ENCODE measurements at places on chromosomes 3 and 15.

- peak; percentile 94 for DNase-seq
Observed at GRCh38 chr3:42804106-42804830, at the start of gene HIGD1A. TSS of gene HIGD1A (minus strand) at chr3:42804490. CDS start at chr3:42794253, 10,237 bp downstream.

DNA sequence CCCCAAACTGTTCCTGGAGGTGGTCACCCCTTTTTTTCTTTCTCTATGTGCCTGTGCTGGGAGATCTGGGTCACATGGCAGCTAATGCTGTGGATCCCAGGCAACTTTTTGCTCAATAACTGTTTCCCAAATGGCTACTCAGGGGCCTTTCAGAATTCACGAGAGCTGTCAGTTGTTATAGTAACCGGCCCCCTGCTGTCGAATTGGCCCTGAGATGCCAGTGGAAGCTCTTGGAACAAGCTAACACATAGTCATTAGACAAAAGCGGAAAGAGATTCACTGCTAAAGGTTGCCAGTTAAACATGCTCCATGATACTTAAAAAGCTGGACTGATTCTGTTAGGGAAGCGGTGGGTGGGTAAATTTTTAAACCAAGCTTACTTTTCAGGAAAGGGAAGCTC, 144.1 kb downstream of the FEZF2 start:
- DNase-seq: no peak

- no peak for DNase-seq
Observed at GRCh38 chr3:8914491-8914890, 48.8 kb downstream of the RAD18 start.

DNA sequence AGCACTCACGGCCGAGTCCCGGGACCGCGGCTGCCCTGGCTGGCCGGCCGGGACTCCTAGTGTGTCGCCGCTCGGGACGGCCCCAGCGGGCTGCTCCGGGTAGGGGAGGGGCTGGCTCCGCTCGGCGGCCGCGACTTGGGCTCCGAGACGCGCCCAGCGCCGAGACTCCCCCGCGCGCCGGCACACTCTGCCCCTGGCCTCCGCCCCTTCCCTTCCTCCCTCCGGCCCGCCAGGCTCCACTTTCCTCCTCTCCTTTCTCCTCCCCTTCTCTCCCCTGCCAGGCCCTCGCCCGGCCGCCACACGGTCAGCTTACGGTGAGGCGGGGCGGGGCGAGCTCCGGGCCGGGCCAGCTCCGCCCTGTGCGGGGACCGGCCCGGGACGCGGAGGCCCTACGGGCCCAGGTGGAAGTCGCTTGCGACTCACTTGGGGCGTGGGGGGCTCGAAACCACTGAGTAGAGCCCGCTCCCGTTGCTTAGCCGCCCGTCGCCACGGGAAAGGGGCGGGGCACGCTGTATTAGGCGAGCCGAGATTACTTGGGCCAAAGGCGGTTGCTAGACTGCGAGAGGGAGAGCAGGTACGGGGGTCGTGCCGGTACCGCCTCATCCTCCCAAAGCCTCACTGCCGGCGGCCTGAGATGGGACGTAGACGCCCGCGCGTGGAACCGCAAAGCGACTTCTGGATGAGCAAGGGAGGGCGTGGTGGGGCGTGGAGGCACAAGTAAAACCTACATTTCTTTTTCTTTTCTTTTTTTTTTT, at the start of gene ITGB5:
ITGB5 (minus strand) TSS at position 189 of the 755 bp plus-strand sequence. CDS start 365 bp downstream, outside the sequence.
- DNase-seq: peak; percentile 12

DNA sequence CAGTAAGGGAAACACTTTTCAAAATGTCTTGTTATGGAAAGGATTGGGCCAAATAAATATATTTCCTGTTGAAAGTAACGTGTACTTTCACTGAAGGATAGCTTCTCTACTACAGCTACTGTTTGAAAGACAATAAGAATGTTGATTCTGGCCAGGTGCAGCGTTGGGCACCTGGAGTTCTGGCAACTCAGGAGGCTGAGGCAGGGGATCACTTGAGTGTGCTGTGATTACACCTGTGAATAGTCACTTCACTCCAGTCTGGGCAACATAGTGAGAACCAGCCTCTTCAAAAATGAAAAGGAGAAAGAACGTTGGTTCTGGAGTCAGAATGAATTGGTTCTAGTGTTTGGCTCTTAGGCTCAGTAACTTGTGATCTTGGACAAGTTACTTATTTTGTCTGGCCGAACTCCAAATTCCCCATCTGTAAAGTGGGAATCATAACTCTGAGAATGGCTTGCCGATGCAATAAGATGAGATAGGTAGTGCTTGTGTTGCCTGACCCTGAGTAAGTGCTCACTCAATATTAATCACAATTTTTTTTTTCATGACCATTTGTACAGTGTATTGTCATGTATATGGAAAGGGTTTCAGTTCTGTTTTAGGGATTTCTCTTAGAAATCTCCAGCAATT, 310.8 kb downstream of the PTPRG start:
- DNase-seq: no peak

- no peak for DNase-seq
Observed at GRCh38 chr15:84818261-84819131, 1.3 kb downstream of the ALPK3 start.

DNA sequence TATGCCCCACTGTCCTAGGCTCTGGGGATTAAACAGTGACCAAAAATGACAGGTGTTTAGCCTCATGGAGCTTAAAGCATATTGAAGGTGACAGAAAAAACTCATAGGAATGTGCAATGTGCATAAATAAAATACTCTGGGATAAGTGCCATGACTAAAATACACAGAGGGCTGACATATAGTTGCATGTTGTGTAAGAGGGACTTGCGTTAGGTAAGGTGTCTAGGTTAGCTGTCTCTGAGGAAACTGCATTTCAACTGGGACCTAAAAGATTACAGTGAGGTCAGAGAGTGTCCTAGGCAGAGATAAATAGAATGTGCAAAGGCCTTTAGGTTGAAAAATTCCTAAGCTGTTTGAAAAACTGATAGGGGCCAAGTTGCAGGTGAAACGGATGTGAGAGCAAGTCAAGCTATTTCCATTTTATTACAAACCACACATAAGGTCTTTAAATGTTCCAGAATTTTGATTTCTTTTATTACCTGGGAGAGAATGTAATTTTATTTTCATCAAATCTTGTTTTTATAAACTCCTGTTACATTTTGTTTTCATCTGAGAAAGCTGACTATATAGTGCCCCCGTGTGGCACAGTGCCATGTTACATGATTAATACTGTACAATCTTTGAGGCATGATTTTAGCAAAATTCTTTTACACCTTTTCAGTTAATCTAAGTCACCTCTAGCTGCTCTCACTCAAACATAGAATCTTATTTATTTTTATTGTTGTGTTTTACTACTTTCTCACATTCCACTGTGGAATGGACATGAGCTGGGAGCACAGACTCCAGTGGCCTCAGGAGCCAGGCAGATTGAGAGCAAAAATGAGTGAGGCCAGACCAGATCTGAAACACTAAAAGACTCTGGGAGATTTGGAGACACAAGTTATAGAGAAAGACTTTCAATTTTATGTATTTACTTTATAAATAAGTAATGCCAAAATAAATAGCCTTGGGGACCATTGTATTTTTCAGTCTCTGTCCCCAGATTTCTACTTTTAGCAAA, 259.6 kb upstream of the ZNF717 start:
- DNase-seq: peak; percentile 3

GRCh38 chr3:64647825-64648224, 40.0 kb downstream of the ADAMTS9 start:
- DNase-seq: no peak

DNA sequence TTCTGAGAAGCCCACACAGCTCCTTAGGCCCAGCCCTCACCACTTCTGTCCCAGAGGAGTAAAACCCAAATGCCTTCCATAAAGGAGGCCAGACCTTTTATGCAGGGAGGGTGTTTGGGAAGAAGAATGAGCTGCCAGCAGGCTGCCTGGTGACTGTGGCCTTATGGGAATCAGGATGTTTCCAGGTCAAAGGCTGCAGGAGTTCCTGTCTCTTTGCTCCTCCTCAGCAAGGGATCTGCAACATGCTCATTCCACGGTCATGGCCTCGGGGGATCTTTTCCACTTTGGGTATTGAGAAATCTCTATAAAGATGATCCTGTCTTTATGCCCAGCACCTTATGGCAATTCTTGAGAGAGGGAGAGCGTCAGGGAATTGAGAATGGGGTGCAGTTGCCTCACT, 25.2 kb upstream of the MAGEF1 start:
- DNase-seq: no peak

- no peak for DNase-seq
Observed at GRCh38 chr15:57320631-57321220, 55.6 kb upstream of the CGNL1 start.

DNA sequence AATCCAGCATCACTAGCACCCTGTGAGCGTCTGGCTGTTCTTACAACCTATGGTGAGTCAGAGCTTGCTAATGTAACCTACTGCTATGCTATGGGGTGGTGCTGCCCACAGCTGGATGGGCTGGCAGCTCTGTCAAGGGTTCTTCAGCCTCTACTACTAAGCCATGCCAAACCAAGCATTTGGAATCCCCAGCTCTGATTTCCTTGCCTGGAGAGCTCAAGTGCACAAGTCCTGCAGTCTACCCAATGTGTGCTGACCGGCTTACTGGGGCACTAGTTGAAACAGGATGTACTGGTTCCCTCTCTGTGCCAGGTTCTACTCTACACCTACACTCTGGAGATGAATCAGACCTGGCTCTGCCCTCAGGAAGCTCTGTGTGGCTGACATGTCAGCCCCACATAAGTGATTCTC, 4.2 kb downstream of the TEX264 start:
- no peak for DNase-seq

GRCh38 chr3:61808526-61808925, 247.2 kb downstream of the PTPRG start:
- no peak for DNase-seq

DNA sequence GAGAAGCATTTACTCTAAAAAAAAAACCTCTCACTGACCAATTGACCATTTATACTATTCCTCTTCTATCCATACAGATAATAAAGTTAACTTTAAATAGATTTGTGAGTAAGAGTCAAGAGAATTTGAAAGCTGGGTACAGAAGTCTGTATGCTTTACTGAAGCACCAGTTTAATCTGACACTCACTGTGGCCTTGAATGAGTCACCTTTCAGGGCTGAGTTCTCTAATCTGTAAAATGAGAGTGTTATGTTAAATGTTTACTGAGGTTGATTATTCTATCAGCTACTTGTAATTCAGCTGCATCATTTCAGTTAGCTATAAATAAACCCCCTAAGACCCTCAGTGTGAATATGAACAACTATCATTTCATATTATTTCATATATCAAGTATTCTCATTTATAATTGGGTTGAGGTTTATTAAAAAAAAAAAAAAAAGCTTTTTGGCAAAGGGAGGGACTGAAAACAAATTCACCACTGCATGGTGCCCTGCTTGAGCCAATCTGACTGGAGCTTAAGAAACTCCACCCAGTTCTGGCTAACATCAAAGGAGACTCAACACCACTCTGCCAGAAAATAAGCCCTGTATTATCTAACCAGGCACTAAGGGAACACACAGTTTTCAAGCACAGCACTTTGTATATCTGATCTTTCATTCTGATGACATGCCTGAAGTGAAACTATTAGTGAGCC, 2.8 kb downstream of the MAP4 start:
- no peak for DNase-seq

DNA sequence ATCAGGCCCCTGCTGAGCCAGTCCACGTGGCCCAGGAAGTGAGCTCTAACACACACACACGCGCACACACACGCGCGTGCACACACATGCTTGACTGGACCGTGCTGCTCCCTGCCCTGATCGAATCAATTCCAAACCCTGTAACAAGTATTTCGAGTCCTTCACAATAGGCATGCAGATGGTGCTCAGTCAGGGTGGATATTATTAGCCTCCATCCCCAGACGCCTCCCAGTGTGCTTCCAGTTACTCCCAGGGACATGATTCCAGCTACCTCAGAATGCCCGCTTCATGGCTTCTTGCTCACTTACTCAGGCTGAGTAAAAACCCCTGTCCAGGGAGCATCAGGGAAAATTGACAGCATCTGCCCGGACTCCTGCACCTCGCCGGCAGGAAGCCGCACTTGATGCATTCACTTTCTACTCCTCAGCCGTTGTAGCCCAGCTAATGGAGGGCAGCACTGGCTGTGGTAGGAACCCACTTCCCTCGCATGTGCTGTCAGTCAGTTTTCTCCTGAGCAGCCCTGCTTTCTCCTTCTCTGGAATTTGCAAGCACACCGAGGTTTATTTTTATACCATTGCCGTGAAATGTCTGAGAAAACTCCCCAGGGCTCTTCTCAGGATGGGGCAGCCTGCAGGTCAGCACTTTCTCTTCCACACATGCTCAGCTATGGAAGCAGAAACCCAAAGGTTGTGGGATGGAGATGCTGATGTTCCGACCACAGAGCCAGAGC, 126.1 kb upstream of the ABHD17C start:
- no peak for DNase-seq

DNA sequence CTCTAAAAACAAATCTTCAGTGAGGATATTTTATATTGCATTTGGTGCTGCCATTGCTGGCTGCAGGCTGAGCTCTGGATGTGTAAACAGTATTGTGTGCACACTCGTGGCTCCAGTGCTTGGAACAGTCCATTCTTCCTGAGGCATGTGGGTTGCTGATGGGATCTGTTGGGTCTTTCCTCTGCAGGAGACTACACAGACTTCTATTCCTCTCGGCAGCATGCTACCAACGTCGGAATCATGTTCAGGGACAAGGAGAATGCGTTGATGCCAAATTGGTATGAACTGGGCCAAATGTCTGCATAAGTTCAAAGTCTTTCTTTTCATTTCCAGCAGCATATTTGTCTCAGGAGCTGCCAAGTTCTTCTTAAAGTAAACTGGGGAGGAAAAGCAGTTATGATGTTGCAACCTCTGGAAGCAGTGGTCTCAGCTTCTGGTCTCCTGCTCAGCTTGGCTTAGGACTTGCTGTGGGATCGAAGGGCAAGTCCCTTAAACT, 9.3 kb downstream of the FAH start:
- no peak for DNase-seq

Data from stimulated activated CD4-positive, alpha-beta T cell treated with anti-CD3 and anti-CD28 coated beads, Interleukin-4, amount 100 ng/mL, for 48 hours (primary cell).